ENCODE measurements at places on chromosomes 11 and 22.

GRCh38 chr11:69011624-69012091 lies 1.4 kb downstream of the MRGPRF start:
- no peak for DNase-seq

- no peak for DNase-seq
These were observed 396 bp downstream of the CCDC157 start for GRCh38 chr22:30357236-30357570.

DNA sequence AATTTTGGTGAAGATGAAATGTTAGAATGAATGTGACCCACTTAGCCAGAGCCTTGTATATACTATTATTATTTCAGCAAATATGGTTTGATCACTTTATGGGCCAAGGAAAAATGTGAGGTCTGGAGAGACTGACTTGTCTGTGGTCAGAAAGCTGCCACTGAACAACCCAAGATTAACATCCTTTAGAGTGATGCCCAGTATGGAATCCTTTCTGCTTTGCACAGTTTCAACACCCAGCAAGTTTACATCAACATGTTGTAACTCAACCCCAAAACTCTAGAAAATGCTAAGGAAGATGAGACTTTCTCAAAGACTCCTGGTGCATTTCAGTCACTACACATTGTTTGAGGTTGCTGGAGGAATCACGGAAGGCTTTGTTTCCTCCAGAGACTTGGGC lies 107.7 kb downstream of the SNX19 start:
- no peak for DNase-seq

- no peak for DNase-seq
These were observed 2.7 kb upstream of the GRAMD1B start for GRCh38 chr11:123427405-123427804.

DNA sequence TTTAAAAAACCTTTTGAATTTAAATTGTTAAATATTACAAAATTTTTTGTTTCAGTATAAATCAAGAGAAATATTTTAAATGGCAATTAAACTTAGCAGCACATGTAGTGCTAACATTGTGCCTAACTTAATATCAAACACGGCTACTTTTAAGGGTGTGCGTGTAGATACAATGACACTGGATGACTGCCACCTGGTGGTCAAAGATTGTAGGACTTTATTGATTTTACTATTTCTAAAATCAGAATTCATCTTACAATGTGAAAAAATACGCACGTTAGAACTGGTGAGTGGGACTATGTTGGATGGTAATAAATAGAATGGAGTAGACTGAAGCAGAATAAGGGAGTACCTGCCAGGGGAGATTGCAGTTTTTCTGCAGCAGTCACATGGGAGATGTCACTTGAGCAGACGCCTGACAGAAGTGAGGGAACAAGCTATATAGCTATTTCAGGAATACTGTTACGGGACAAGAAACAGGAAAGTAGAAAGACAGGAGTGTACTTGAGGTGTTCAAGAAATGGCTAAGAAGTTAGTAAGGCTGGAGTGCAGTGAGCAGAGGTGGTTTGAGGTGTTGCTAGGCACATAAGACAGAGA lies 52.9 kb downstream of the UVRAG start:
- no peak for DNase-seq

DNA sequence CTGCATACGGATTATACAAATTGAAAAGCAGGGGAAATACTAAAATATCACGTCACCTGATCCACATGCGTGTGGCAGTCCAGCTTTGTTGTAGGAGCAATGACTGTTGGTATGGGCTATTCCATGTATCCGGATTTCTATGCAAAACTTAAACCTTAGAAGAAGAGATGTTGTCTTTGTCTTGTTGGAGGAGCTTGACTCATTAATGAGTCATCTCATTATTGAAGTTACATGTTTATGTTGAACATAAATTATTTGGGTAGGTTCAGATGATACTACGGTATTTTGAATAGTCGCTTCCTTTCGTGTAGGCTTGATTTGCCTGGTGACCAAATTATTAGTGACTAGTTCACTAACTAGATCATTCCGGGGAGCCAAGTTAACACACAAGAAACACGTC lies 806 bp upstream of the SAAL1 start:
- no peak for DNase-seq

GRCh38 chr11:35182317-35182939 lies 43.5 kb downstream of the CD44 start:
- DNase-seq = peak; percentile 60

GRCh38 chr22:44406341-44407170 lies 91.5 kb downstream of the RTL6 start:
- no peak for DNase-seq

DNA sequence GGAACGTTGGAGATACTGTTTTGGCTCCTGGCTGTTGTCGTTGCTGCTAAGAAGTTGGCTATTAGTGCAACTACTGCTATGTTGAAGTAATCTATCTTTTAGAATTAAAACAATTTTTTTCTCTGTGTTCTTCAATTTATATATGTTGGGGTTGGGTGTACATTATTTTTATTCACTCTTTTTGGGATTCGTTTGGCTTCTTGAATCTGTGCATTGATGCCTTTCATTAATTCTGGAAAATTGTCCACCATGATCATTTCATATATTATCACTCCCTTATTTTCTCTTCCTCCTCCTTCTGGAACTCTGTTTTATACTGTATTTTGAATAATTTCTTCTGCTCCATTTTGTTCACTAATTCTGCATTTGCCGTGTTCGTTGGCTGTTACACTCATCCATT lies 199.5 kb upstream of the PLET1 start:
- no peak for DNase-seq

Data from GM06990 (cell line).